Foreskin melanocyte (primary cell): ENCODE measurements at places on chromosomes 1 and 21.
A peak's percentile ranks its signal among the peaks of the same experiment; 100 is the strongest.

DNA sequence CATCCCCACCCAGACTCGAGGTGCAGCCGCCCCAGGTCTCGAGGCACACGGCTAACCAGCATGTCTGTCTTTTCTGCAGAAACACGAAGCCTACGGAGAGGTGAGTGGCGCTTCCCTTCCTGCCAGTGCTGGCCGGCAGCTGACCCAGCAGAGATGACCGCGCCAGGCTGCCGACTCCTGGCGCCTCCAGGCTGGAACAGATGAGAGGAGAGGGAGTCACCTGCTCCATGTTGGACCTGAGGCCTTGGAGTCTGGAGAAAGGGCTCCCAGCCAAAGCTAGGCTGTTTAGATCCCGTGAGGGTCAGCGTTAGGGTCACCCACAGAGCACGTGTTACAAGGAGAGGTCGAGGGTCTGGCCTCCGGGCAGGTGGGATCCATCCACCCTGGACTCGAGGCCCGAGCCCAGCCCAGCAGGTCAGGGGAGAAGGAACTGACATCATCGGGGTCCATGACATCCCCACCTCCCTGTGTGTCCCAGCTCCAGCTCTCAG, 14.9 kb downstream of the COL6A2 start:
- DNase-seq: no peak

DNA sequence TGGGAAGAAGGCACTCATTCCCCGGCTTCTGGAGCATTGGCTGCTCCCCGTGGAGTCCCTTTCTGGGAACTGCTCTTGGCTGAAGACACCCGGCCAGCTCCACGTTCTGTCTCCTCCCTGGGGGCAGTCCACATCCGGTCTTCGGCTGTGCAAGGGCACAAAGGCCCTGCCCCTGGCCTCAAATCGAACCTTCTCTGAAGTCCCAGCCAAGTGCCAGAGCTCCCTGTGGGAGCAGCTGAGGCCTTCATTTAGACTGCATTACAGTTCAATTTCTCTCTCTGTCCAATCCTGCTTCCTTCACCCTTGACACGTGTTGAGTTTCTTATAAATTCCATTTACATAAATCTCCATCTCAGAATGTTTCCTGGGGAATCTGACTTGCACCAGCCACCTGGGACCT, 132.9 kb upstream of the POU3F1 start:
- no peak for DNase-seq

DNA sequence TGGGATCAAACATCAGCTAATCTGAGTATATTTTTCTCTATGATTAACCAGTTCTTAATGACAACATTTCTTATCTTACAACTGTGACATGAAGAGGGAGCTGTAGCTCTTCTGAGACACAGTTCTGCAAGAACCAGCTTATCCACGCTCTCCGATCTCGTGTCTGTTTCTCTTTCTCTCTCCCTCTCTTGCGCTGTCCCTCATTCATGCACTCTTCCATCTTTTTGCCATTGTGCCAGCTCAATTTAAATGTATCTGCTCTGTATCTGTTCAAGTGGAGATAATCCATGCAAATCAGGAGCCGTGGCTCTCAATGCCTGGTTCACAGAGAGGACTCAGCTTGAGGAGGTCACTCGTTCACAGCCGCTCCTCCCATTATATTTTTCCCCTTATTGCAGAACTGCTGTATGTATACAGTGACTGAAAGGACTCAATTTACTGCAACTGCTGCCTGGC, 494.7 kb upstream of the ADGRL2 start:
- peak; percentile 37 for DNase-seq

GRCh38 chr1:64426681-64427080, 43.2 kb upstream of the CACHD1 start:
- no peak for DNase-seq

DNA sequence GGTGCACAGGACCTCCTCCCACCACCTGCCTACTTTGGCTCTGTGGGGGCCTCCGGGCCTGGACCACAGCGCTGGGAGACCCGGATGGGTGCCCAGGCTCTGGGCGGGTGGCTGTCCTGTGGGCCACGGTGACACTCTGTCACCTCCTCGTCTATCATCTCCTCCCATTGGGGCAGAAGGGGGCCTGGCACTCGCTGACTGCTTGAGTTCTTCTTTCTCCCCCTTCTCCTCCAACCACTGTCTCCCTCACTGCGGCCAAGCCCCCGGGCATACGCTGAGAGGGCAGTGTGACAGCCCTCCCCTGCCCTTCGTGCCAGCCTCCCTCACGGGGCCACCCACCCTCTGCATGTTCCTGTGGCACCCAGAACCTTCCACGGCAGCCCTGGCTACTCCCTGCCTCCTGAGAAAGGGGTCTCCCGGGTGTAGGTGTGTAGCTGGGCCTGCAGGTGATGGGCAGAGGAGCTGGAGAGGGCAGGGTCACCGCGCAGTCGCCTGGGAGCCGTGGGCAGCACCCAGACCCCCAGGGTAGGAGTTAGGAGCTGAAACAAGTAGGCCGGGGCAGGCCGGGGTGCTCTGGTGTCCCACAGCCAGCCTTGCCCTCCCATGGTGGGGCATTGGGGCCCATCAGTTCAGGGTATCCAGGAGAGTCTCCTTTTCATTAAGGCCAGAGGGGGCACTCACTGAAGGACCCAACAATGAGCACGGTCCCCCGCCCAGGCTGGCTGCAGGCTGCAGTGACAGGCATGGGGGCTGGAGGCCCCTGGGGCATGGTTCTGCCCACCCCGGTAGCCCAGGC, 9.2 kb upstream of the ARF1 start:
- DNase-seq: no peak

DNA sequence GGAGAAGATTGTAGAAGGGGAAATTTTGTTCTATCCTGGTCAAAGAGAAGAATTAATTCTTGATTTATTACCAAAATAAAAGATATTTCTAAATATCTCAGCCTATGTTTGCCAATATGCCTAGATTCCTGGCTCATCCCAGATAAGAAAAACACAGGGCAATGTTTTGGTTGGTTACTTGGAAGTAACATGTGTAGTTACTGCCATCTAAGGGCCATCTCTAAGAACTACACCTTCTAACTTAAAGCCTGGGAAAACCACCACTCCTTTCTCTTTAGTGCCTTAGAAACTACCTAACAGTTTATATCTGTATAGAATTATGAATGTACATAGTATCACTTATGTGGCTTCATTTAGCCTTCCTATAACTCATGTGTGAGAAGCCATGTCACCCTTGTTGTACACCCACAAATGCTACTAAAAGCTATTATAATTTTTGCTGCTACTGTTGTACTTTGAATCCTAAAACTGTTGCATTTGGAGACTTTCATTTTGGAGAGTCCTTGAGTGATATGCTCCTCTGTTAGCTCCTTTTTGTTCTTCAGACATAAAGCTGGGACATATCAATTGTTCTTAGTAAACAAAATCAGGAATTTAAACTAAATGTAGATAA, 4.5 kb downstream of the AIM2 start:
- DNase-seq: peak; percentile 52

- no peak for DNase-seq
Observed at GRCh38 chr1:27647328-27647727, 12.3 kb upstream of the FGR start.

DNA sequence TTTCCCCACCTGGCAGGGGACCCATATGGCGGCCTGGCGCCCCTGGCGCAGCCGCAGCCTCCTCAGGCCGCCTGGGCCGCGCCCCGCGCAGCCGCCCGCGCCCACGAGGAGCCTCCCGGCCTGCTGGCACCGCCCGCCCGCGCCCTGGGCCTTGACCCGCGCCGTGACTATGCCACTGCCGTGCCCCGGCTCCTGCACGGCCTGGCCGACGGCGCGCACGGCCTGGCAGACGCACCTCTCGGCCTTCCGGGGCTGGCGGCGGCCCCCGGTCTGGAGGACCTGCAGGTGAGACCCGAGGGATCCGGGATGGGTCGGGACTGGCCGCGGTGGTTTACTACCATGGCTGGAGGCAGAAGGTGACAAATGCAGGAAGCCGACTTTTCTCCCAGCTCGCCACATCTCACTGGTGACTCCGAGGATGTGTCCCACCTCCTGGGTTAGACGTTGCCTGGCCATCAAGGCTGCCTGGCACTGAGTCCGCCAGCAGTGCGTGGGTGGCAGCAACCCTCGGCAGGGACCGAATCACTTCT, 1.1 kb downstream of the TFAP2E start:
- no peak for DNase-seq

GRCh38 chr21:46503922-46504550, 45.3 kb downstream of the DIP2A start:
- DNase-seq: no peak

DNA sequence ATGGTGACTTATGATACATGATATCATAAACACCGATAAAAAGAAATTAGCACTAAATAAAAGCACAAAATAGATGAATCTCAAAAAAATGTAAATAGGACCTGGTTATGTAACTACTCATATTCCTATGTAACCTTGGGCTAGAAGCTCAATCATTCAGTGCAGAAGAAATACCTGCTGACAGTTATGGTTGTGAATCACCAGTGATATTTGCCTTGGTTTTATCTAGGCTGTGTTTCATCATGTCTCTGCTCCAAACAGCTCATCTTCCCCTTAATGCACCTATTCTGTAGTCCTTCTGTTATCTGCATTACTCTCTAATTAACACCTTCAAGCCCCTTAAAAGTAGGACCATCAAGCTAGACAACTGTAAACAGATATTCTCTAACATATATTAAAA, 16.3 kb upstream of the PIGC start:
- DNase-seq: no peak

DNA sequence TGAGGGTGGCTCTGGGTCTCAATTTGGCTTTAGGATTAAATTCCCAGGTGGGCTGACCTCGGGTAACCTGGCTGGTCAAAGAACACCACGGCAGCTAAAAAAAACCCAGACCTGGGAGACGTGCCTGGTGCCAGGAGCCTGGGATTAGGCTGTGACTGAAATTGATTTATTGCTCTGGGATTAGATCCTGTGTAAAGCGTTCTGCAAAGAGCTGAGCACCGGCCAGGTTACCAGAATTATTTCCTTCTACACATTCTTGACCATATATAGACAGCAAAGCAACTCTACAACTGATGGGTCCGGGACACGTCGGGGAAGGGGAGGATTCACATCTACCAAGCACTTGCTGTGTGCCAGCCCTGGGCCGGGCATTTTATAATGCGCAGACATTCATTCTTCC, 45.2 kb downstream of the TMCO4 start:
- DNase-seq: no peak

GRCh38 chr1:54409156-54410142, 3.3 kb upstream of the SSBP3 start:
- no peak for DNase-seq

GRCh38 chr21:36481639-36482038, 1.7 kb upstream of the CLDN14 start:
- no peak for DNase-seq

DNA sequence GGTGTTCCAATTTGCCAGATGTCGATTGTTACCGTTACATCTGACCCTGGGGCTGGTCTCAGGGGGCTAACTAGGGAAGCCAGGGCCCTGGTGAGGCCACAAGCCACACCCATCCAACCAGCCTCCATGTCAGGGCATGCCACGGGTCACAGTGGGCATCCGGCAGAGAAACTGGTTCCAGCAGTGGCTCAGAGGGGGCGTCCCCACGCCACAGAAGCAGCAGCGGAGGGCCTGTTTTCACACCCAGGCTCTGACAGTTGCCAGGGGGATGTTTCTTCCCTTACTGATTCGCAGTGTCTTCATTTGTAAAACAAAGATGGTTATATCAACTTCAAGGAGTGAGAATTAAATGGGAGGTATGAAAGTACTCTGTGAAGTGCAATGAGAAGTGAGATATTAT, 75.0 kb upstream of the COX20 start:
- no peak for DNase-seq

- DNase-seq: no peak
Observed at GRCh38 chr1:235835226-235835625, 31.5 kb downstream of the LYST start.

- DNase-seq: peak; percentile 48
Observed at GRCh38 chr1:108828074-108828961, 28.6 kb downstream of the AKNAD1 start.

- DNase-seq: no peak
Observed at GRCh38 chr1:162397039-162397448, 14.9 kb downstream of the SH2D1B start.

GRCh38 chr1:166089804-166090203, 77.0 kb downstream of the FAM78B start:
- no peak for DNase-seq

DNA sequence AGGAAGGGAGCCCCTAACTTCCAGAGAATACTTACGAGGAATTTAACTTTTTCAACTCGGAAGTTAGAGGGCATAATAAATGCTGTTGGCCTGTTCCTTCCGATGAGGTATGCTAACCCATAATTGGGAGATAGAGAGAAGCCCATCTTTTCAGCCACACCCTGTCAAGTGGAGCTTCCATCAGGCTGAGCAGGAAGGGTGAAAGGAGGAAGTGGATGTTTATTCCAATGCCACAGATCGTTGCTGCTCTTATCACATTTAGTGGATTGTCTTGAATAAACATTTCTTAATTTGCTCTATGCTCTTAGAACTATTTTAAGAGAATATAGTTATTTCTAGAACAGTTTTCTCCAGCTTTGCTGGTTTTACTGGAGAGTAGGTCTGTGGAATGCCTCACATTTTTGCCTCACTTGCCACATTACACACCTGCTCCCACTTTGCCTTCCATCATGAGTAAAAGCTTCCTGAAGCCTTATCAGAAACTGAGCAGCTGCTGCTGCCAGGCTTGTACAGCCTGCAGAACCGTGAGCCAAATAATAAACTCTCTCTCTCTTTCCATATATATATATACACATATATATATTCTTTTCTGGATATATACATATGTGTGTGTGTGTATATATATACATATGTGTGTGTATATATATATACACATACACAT, 60.0 kb upstream of the RGS21 start:
- no peak for DNase-seq

GRCh38 chr1:37128091-37128490, 93.8 kb upstream of the GRIK3 start:
- no peak for DNase-seq

- DNase-seq: no peak
Observed at GRCh38 chr1:116154536-116154935, 43.3 kb downstream of the MAB21L3 start.

GRCh38 chr1:199403531-199404116, 623.9 kb upstream of the NR5A2 start:
- no peak for DNase-seq

- DNase-seq: peak; percentile 65
Observed at GRCh38 chr1:78687914-78688313, 38.3 kb downstream of the IFI44 start.

- peak; percentile 2 for DNase-seq
Observed at GRCh38 chr1:7427605-7428300, 343.3 kb upstream of the VAMP3 start.

GRCh38 chr1:73874806-73875205, 323.2 kb downstream of the LRRIQ3 start:
- no peak for DNase-seq

GRCh38 chr1:212574732-212575131, 33.8 kb upstream of the ATF3 start:
- no peak for DNase-seq

DNA sequence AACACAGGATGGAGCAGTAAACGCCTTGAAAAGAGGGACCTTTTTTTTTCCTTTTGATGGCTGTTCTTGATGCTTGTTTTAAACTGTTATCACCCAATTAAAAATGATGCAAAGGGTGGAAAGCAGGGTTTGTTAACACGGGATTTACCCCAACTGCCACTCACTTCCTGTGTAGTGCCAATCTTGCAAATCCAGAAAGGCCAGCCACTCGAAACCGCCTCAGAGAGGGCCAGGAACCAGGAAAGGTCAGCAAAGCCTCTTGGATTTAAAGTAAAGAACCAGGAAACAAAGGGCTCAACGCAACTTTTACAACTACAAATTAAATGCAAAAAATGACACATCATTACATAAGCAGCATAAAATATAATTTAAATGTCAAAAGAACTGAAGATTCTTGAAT, 347.4 kb downstream of the PDE4B start:
- no peak for DNase-seq

- no peak for DNase-seq
Observed at GRCh38 chr1:114756949-114757454, 782 bp downstream of the CSDE1 start.

- no peak for DNase-seq
Observed at GRCh38 chr1:155205969-155206593, 1.6 kb downstream of the THBS3 start.
